ENCODE measurements at places on chromosomes 16 and 17. TPM values are rescaled to one million over a fixed set of nuclear protein-coding genes. Genes with fewer than 3 reads are reported as not detected.

DNA sequence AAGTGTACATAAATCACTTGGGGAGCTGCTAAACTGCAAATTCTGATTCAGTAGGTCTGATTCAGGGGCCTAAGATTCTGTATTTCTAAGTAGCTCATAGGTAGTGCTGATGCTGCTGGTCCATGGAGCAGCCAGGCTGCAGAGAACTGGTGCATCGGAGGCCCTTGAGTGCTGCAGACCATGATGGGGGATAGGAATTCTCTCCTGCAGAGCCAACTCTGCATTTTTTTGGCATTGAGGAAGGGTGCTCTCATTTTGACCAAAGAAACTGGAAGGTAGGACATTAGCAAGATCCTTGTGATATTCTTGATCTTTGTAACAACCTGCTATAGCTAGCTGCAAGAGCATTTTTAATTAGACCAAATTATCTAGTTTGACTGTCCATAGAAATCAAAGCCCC lies 4.7 kb downstream of the HOXB2 start:
- no peak for DNase-seq

GRCh38 chr17:68359791-68360535 lies 68.7 kb downstream of the ARSG start:
- no peak for DNase-seq

GRCh38 chr17:65191811-65192740 lies 54.9 kb downstream of the RGS9 start:
- peak; percentile 60 for DNase-seq

GRCh38 chr17:12118617-12119016 lies 97.9 kb downstream of the MAP2K4 start:
- no peak for DNase-seq

DNA sequence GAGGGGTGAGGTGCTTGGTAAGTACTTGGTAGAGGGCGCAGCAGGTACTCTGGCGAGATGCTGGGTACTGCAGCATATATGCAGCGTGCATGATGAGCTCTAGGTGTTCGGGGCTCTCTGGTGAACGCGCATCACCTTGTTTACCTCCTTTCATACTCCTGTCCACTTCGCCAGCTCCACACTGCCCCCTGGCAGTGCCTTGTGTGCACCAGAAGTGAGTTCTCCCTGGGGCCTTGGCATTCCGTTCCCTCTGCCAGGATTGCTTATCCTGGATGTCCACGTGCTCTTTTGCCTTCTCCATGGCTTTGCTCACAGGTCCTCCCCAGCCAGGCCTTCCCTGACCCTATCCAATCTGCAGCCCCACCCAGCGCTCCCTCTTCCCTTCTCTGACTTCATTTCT lies 154.2 kb downstream of the MRM1 start:
- peak; percentile 36 for DNase-seq

DNA sequence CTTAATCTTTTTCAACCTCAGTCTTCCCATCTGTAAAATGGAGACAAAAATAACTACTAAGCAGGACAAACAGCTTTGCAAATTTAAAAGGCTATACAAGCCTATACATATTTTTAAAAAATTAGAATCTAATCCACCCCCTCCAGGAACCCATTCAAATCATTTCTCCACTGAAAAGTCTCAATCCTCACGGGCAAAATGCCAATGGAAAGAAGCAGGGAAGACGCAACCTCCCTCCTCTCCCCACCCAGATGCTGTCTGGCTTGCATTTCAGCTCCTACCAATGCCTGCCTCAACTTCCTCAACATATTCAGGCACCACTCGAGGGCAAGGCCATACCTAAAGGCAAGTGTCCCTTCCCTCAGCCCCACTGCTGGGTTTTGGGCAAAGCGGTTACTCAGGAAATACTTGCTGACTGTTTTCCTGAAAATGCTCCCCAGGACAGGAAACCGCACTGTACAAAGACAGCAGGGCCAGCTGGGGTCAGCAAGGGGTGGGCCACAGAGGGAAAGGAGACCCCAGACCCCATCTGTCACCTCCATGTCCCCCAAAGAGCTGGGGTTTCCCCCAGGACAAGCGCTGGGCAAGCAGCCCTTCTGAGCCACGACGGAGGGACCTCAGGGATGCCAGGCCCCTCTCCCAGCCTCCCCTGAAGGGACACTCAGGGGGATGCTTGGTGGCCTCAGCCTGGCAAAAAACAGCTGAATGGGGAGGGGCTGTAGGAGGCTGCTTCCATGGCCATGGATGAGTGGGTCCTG lies 47.7 kb upstream of the DOC2B start:
- no peak for DNase-seq

- no peak for DNase-seq
These were observed 74.2 kb upstream of the CCL1 start for GRCh38 chr17:34437188-34437587.

GRCh38 chr17:71441098-71441497 lies 679.7 kb upstream of the SOX9 start:
- DNase-seq = no peak

- no peak for DNase-seq
These were observed 91.4 kb upstream of the CORO6 start for GRCh38 chr17:29714146-29714545.

DNA sequence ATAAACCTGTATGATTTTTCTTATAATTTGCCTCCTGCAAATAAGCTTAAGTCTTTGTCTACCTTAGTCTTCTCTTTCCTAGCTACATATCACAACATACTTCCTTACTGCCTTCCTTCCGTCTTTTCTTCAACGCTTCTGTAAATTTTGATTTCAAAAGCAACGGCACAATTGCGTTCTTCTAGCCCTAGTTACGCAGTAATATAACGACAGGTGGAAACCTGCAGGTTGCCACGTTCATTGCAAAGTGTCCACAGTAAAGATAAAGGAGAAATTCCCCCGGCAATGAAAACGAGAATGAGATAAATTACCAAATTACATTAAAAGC lies 546 bp upstream of the PSMD7 start:
- no peak for DNase-seq

CAMTA2 gene
- 11.6 TPM for total RNA-seq

FXR2 gene
- 69.2 TPM for total RNA-seq

Measured in cardiac muscle cell (in vitro differentiated cells and primary cell).